ENCODE measurements at places on chromosomes 6 and 20.

DNA sequence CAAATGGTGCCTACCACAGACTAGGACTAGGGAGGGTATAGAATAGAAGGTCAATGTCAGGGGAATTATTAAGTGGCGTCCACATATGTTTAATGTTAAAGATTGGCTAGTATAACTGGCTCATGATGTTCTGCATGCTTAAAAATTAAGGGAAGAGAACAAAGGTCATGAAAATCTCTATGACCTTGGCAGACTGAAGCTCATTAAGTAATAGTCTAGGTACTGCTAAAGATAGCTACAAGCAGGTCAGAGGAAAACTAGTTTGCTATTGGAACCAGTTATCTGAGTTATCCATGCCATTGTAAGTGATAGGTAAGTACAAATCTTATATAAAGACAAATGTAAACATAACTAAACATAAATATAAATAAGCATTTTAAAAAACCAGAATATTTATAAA lies 32.9 kb upstream of the PRSS35 start:
- no peak for DNase-seq

DNA sequence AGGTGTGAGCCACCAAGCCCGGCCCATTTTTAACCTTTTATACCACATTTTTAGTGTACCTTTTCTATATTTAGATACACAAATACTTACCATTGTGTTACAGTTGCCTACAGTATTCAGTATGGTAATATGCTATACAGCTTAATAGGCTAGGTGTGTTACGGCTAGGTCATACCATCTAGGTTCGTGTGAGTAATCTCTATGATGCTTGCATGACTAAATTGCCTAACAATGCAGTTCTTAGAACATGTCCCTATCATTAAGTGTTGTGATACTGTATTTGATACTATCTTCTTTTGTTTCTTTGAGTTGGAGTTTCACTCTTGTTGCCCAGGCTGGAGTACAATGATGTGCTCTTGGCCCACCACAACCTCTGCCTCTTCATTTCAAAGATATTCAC lies 387.7 kb upstream of the SASH1 start:
- no peak for DNase-seq

DNA sequence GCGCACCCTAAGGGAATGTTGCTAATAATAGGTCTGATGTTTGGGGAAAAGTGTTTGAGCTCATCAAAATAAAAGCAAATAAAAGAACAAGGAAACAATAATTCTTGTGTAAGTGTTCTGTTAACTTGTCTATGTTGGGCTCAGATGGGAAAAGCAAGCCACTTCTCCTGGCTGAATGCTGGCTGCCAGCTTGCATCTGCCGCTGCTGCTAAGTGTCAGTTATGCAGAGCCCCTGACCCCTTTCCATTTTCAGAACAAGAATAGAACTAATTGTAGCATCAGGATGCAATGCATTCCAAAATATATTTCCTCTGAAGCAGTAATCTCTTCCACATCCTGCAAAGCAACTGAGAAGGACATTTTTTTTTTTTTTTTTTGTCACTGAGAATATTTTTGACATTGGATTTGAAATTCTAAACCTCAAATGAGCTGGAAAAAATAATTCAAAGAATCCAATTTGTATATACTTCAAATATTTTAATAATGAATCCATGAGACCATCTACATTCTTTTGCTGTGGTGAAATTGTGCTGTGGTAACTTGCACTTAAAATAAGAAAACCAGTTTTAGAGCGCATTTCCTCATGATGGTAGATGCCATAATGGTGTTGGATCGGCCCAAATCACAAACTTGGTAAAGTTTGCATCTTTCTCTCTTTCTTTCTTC lies 43.9 kb upstream of the DEK start:
- no peak for DNase-seq

DNA sequence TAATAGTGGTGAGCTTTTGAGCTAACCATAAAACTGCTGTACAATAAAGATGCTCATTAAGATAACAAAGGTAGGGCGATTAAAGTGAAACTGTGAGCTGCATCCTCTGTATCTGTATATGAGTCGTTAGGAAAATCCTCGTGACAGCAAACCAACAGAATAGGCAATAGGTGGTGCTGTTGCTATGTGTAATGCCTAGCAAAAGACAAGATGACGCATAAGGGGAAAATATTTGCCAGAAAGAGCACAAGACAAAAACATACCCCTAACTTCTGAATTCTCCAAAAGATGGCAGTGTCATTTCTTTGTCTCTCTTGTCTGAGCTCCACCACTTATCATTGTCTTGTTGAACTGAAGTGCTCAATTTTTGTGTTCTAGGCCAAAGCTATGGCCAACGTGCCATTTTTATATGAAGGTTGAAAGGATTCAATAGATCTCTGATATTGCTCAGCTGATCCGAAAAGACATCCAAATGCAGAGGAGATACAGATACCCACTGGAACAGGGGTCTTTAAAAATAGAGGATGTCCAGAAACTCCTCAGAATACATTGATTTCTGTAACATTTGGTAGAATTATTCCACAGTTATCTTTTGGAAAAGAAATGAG lies 56.3 kb upstream of the ANKEF1 start:
- DNase-seq = peak; percentile 14

DNA sequence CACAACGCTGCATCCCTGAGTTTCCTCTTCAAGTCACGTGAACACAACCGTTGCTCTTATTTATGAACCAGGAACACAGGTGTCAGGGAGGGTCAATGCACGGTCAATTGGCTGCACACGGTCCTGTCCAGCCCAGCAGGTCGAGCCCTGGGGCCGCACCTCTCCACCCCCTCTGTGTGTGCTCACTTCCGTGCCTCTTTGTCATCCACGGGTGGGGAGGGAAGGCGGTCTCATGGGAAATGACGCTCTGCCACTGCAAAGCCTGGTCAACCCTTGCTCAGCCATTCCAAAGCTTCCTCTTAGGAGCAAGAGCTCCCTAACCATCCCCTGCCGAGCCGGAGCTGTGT lies 38.7 kb downstream of the DACT2 start:
- no peak for DNase-seq
